ENCODE measurements at places on chromosomes 5 and 9. TPM values are rescaled to one million over a fixed set of nuclear protein-coding genes. Genes with fewer than 3 reads are reported as not detected.

Gene LVRN
- 0.07 TPM for total RNA-seq

DNA sequence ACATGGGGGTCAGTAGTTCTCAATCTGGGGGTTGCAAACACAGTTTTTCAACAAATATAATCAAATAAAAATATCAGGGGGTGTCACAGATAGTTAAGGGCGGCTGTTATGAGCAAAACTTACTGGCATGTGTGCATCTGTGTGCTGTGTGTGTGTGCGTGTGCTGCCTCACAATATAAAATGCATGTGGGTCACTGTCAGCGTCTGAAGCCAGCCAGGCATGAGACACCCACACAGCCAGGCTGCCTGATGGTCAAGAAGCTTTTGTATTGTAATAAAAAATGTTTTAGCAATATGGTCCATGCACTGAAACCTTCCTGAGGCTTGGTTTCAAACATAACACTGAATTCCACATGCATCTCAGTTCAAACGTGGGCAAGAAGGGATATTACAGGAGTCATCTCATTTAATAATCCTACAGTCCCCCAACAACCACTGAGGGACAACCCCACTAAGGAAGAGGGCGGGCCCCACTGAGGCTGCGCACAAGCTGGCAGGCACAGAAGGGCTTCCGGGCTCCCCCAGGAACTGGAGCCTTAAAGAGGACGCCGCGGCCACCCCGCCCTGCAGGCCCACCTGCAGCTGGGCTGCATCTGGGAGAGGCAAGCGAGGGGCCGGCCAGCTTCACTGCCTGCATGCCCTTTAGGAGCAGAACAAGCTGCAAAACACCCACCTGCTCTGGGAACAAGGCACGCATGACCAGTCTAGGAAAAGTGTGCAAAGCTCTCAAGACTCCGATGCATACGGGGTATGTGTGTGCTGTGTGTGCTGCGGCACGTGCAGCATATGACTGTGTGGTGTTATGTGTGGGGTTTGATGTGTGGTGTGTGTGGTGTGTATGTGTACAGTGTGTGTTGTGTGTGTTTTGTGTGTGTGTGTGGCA, 14.1 kb downstream of the SEMA4D start:
- peak; percentile 57 for DNase-seq

- DNase-seq: no peak
Observed at GRCh38 chr5:169413416-169413815, 112.5 kb upstream of the SLIT3 start.

GRCh38 chr9:35311891-35312639, 150.3 kb downstream of the UNC13B start:
- DNase-seq: no peak

DNA sequence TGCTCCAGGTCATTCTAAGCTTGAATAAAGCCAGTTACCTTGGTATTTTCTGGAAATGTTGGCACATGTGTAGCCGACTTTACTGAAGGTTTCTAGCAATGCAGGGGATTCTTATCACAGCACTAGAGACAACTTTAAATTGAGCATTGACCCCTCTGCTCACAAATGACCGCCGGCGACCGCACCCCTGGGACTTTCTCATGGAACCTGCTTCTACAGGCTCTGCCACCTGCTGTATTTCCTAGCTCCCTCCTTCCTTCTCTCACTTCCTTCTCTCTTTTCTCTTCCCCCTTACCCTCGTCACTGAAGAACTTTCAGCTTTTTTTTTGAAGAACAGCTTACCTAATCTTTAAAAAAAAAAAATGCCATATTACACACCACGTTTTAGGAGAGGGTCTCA, 30.9 kb upstream of the DAB2 start:
- DNase-seq: no peak

Gene ALDH1A1
- not detected for total RNA-seq

DNA sequence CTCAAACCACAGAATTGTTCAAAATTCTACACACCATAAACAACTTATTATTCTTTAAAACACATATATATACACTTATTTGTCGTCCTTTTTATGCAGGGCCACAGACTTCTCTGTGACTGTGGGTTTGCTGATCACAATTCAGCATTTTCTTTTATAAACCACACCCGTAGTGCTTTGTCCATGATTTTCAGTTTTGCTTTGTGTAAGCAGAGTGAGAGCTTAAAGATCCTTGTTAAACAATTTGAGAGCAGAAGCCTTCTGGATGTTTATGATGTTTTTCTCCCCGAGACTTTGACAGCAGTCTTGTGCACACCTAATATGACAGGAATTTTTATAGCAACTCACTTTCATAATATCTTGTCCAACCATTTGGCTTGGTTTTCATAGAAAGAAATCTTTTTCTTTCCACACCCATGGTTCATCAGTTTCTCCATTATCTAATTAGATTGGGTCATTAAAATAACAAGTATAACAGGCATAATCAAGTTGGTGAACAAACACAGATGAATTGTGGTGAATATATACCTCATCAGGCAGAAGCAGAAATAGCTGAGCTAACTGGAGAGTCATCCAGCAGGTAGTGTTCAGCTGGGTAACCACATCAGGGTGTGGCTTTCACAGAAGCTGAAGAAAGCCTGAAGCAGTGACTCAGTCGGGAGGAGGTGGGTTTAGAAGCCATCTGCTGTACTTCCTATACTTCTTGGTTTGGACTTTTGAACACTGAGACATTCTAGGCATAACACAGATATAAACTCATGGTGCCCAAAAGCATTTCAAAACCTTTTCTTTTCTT, 232.8 kb downstream of the DOCK8 start:
- peak; percentile 66 for DNase-seq

DNA sequence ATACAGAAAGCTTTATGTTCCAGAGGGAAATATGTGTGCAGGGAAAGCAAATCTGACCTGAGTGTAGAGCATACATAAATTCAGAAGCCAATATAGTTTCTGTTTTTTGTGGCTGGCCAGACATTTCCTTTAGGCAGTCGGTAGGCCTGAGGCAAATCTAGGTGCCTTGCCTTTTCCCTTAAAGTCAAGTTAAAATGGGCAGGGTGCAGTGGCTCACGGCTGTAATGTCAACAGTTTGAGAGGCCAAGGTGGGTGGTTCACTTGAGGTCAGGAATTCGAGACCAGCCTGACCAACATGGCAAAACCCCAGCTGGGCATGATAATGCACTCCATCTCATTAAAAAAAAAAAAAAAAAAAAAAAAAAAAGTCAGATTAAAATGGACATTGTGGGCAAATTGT, 31.2 kb downstream of the PHAX start:
- no peak for DNase-seq

Gene BHMT2
- not detected for total RNA-seq

Gene FAM200C
- 1.3 TPM for total RNA-seq

- DNase-seq: no peak
Observed at GRCh38 chr5:172876578-172876977, 42.5 kb downstream of the ERGIC1 start.

- DNase-seq: no peak
Observed at GRCh38 chr5:119357808-119358529, 2.1 kb downstream of the TNFAIP8 start.

- no peak for DNase-seq
Observed at GRCh38 chr9:21862871-21863270, 60.4 kb downstream of the MTAP start.

Gene FOXD4L5
- 0.09 TPM for total RNA-seq

Gene PTGES
- total RNA-seq: 0.39 TPM

- DNase-seq: no peak
Observed at GRCh38 chr5:177611446-177612214, 11.7 kb downstream of the B4GALT7 start.

DNA sequence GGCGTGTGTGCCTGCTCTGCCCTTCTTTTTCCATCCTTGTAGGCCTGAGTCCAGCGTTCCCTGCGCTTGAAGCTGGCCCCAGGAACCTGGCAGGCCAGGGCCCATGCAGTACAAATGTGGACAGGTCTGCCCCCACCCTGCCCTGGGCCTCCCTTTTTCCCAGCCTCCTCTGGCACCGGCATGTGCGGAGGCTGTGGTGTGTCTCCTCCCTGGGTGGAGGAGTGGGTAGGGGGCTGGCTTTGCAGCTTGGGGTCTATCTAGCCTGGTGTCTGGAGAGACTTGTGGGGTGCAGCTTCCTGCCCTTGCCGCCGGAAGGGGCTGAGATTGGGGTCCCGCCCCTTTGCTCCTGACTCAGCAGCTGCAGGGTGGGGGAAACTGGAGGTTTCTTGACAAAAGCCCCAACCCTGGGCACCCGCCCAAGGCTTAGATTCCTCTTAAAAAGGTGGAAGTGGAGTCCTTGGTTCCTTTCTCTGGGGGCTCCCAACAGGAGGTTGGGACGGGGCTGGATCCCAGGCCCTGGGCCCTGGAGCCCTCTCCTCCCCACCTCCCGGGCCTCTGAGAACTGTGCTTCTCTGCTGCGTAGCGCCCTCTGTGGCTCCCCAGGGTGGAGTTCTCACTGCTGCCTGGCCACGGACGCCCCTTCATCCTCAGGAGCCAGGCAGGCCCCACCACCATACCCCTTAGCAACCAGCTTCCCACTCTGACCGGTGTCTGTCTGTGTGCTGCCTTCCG, 18.0 kb downstream of the RXRA start:
- DNase-seq: no peak

DNA sequence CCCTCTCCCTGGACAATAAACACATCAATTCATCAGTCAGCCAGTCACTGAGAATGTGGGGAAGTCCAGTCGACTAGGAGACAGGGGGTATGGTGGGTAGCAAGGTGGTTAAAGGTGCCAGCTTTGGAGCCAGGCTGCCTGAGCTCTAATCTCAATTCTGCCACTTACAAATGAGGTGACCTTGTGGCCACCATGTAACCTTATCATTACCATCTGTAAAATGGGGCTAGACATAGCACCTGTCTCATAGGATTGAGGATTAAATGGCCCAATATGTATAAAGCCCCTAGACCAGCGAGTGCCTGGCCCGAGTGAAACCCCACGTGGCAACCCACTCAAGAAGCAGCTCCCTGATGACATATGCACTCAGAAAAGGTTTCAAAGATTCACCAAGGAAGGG, 73.3 kb upstream of the TBC1D2 start:
- DNase-seq: no peak

GRCh38 chr9:4397917-4398316, 92.4 kb upstream of the SLC1A1 start:
- no peak for DNase-seq

GRCh38 chr5:6902094-6902493, 188.9 kb downstream of the TENT4A start:
- no peak for DNase-seq

Gene SLIT3
- total RNA-seq: 8.1 TPM

- no peak for DNase-seq
Observed at GRCh38 chr9:86263876-86264275, 4.4 kb upstream of the C9orf153 start.

Gene INSL4
- not detected for total RNA-seq

GRCh38 chr5:132454361-132454760, 36.2 kb downstream of the IRF1 start:
- DNase-seq: no peak

Gene PAPPA
- not detected for total RNA-seq

Gene NSD1
- 103 TPM for total RNA-seq

DNA sequence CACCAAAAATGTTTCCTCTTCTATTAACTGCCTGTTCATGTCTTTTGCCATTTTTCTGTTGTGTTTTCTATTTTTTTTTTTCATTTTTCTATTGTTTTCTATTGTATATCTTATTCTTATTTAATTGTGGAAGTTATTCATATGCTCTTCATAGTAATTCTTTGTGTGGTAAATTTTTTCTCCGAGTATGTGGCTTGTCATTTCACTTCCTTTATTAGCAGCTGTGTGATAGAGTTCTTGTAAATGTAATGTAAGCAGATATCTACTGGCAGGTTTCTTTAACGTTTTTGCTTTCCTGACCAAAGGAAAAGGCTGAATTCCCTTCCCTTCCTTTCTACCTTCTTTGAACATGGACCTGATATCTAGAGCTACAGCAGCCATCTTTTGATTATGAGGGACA, 5.8 kb upstream of the PLPP1 start:
- DNase-seq: no peak

GRCh38 chr9:110391826-110392485, 54.3 kb upstream of the TXNDC8 start:
- no peak for DNase-seq

GRCh38 chr9:137304383-137305059, 2.5 kb upstream of the NRARP start:
- DNase-seq: no peak

Gene RANBP6
- total RNA-seq: 21.1 TPM

Gene SPATA31C1
- not detected for total RNA-seq

DNA sequence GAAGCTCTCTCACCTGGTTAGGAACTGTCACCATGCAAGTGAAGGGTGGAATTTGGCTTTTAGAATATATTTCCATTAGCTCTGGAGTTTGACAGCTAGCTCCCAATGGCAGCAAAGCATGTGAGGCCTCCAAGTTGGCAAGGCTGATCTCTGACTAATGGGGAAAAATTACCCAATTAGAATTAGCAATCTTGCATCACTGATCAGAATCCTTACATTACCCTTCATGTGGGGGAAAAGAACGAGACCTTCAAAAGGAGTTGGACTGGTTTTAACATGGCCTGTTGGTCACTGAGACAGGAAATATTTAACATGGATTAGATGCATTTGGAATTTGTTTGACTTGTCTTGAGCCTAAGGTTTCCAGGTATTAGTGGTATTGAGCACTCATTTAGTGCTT, 192.3 kb upstream of the GDNF start:
- DNase-seq: no peak

DNA sequence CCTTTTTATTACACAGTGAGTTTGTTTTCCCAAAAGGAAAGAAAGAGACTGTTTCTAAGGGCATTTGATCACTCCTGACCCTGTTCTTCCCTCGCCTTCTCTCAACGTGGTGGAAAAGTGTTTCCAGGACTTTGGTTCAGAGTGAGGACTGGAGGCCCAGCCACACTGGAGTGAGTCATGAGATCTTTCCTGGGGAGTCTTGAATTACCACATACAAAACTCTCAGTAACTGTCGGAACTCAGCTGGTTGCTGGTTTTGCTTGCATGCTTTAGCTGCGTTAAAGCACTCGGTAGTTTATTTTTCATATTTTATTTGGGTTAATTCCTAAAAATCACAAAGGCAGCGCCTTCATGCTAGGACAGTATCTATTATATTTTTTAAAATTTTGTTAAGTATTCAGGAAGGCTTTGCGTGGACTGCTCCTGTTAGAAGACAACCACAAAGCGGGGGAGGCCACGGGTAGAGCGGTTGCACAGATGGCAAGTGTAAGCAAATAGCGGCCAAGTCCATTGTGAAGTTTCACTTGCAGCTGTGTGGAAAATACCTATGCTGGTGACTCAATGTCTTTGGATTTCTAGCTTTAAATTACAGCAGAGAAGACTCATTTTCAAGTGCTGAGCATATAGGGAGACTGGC, 77.7 kb downstream of the ARSB start:
- DNase-seq: no peak

Gene BTNL3
- not detected for total RNA-seq

DNA sequence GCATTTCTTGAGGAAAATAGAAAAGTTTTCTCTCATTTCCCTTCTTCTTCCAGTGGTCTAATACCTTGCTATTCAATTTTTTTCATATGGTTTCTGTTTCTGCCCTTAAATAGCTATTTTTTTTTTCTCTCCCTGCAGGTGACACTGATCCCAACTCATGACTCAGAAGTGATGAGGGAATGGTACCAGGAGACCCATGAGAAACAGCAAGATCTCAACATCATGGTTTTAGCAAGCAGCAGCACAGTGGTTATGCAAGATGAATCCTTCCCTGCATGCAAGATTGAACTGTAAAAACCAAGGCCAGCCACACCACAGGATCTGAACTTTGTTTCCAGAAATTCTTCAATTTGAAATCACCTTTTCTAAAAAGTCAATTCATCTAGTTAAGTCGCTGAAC, 97.7 kb downstream of the MAP1B start:
- DNase-seq: no peak
